Esophagus squamous epithelium (tissue), 5 donors: ENCODE measurements at places on chromosomes 3 and 15.

- no peaks in the 10 kb centered on the region for H3K4me1 ChIP-seq
- no peaks in the 10 kb centered on the region for H3K27me3 ChIP-seq
- no peak overlapping the region for H3K27ac ChIP-seq
- no peaks in the 10 kb centered on the region for H3K36me3 ChIP-seq
- no peak for DNase-seq
These were observed 47.0 kb upstream of the LHFPL4 start for GRCh38 chr3:9600597-9600996.

GRCh38 chr3:88707837-88708236 is 399.6 kb upstream of the EPHA3 start:
- DNase-seq: no peak
- no peaks in the 10 kb centered on the region for H3K4me1 ChIP-seq
- H3K36me3 ChIP-seq: no peaks in the 10 kb centered on the region
- no peak overlapping the region for H3K4me3 ChIP-seq
- no peaks in the 10 kb centered on the region for H3K27me3 ChIP-seq
- H3K27ac ChIP-seq: no peak overlapping the region

GRCh38 chr3:69490971-69491370 is 105.1 kb upstream of the FRMD4B start:
- H3K27me3 ChIP-seq: no peaks in the 10 kb centered on the region
- no peak for DNase-seq
- no peak overlapping the region for H3K4me3 ChIP-seq
- no peaks in the 10 kb centered on the region for H3K36me3 ChIP-seq
- H3K27ac ChIP-seq: no peak overlapping the region

- no peak for DNase-seq
- no peaks in the 10 kb centered on the region for H3K27me3 ChIP-seq
- H3K27ac ChIP-seq: no peak overlapping the region
- no peak overlapping the region for H3K4me3 ChIP-seq
These were observed 462.0 kb downstream of the GBE1 start for GRCh38 chr3:81299481-81299880.

- peaks cover 14% of the 10 kb centered on the region for H3K27me3 ChIP-seq
- no peak overlapping the region for H3K4me3 ChIP-seq
- H3K4me1 ChIP-seq: no peaks in the 10 kb centered on the region
- no peaks in the 10 kb centered on the region for H3K36me3 ChIP-seq
- DNase-seq: no peak
These were observed 57.3 kb upstream of the SEC13 start for GRCh38 chr3:10378246-10378645.

DNA sequence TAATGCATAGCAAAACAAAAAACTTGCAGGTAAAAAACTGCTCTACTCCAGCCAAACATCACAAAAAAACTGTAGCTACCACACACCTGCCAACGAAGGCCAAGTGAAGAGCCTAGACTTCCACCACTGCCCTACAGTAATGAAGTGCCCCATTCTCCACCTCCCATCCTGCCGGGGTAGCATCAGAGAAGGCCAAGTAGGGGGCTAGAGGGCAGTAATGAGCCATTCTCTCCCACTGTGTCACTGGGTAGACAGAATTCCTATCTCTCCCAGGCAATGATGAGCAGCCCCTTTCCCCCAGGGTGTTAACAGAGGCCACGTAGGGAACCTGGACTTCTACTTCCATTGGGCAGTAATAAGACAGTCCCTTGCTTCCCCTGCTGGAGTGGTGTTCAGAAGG is 9.5 kb downstream of the SEC22C start:
- no peak overlapping the region for H3K4me3 ChIP-seq
- no peaks in the 10 kb centered on the region for H3K4me1 ChIP-seq
- no peaks in the 10 kb centered on the region for H3K27me3 ChIP-seq
- no peak overlapping the region for H3K27ac ChIP-seq

- H3K4me1 ChIP-seq: no peaks in the 10 kb centered on the region
- no peak overlapping the region for H3K27ac ChIP-seq
- no peak overlapping the region for H3K4me3 ChIP-seq
- no peaks in the 10 kb centered on the region for H3K27me3 ChIP-seq
These were observed 85.0 kb downstream of the OSBPL10 start for GRCh38 chr3:31896026-31896425.

DNA sequence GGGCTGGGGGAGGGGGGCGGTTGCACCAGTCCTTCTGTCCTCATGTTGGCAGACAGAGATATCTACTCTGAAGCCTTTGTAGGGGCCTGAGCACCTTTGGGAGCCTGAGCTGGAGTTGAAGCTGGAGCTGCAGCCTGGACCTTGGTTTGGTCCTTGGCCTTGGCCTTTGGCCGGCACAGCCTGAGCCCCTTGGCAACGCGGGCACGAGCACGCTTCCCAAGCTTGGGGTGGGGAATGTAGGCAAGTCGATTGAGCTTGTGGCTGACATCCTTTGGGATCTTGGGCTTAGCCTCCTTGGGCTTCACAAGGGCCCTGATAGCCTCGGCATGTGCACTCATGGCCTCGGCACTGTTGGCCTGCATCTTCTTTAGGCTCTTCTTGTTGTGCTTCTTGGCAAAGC is 8.1 kb upstream of the ST6GAL1 start:
- DNase-seq: no peak
- peaks cover 93% of the 10 kb centered on the region for H3K27me3 ChIP-seq

DNA sequence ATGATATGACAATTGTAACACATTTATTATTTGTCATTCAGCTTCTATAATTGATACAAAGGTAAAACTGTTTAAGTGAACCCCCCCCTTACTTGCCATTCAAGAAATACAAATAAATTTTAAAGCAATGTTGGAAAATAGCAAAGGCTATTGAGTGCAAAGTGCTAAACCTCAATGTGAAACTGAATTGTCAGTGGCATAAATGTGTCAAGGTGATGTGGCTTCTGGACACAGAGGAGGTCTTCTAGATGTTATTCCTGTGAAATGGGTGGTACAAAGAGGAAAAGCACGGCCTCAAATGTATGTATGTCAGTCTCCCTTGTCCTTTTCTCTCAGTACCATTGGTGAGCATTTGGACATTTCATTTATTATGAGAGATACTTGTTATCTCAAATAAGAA is 149.4 kb downstream of the MCTP2 start:
- no peaks in the 10 kb centered on the region for H3K4me1 ChIP-seq
- no peak overlapping the region for H3K27ac ChIP-seq
- DNase-seq: no peak
- H3K36me3 ChIP-seq: no peaks in the 10 kb centered on the region
- H3K27me3 ChIP-seq: no peaks in the 10 kb centered on the region
- H3K4me3 ChIP-seq: no peak overlapping the region

GRCh38 chr3:100443690-100444089 is 42.4 kb downstream of the LNP1 start:
- no peak for DNase-seq
- H3K36me3 ChIP-seq: no peaks in the 10 kb centered on the region
- H3K27ac ChIP-seq: no peak overlapping the region
- H3K27me3 ChIP-seq: no peaks in the 10 kb centered on the region
- no peak overlapping the region for H3K4me3 ChIP-seq

GRCh38 chr3:143850877-143851276 is 2.6 kb upstream of the SLC9A9 start:
- H3K36me3 ChIP-seq: no peaks in the 10 kb centered on the region
- peak overlapping the region; percentile 60 for H3K27ac ChIP-seq
- no peaks in the 10 kb centered on the region for H3K27me3 ChIP-seq
- peaks cover 69% of the 10 kb centered on the region for H3K4me1 ChIP-seq

DNA sequence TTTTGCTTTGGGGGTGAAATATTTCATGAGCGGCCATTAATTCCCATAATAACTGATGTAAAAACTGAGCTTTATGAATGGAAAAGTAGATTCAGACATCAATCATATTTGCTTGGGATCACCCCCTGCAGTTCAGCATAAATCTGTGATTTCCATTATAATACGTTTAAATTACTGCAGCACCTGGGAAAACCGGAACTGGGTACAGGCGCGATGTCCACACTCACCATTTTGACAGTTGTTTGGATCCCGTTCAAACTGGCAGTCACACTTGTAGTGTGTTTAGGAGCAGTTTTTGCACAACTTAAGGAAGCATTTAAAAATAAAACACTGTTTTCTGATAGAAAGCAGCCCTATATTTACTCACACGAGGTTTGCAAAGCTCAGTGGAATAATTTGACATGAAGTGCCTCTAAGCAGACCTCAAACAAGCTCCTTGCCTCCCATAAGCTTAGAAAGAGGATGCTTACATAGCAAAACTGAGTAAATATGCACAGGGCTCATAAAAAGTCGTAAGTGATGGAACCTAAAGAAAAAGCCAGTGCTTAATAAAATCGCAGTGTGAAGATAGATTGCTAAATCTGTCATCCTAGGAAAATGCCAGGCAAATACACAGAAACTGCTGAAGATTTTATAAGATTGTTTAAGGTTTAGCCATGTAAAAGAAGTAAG is 377.6 kb downstream of the PTPRG start:
- no peak overlapping the region for H3K27ac ChIP-seq
- no peaks in the 10 kb centered on the region for H3K36me3 ChIP-seq
- no peak for DNase-seq

GRCh38 chr3:70614111-70614510 is 301.7 kb upstream of the MDFIC2 start:
- DNase-seq: no peak
- H3K27ac ChIP-seq: no peak overlapping the region
- H3K4me3 ChIP-seq: no peak overlapping the region
- no peaks in the 10 kb centered on the region for H3K27me3 ChIP-seq
- no peaks in the 10 kb centered on the region for H3K4me1 ChIP-seq

DNA sequence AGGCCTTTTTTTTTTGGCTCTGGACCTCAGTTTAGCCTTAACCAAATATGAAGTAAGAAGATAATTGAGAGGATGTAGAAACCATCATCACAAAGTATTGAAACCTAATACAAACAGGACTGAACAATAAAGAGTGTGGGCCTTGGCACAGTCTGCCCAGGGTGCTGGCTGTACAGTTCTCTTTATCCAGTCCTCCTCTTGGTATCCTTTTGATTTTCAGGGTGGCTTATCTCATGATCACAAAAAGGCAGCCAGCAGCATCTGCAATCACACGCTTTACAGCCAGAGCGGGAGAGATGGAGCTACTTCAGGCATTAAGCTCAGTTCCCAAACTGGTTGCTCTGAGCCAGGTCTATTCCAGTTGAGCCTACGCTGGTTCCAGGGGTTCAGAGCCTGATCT is 239.7 kb downstream of the RPLP1 start:
- H3K36me3 ChIP-seq: no peaks in the 10 kb centered on the region
- H3K27me3 ChIP-seq: no peaks in the 10 kb centered on the region
- H3K4me3 ChIP-seq: no peak overlapping the region
- H3K27ac ChIP-seq: no peak overlapping the region
- no peak for DNase-seq

DNA sequence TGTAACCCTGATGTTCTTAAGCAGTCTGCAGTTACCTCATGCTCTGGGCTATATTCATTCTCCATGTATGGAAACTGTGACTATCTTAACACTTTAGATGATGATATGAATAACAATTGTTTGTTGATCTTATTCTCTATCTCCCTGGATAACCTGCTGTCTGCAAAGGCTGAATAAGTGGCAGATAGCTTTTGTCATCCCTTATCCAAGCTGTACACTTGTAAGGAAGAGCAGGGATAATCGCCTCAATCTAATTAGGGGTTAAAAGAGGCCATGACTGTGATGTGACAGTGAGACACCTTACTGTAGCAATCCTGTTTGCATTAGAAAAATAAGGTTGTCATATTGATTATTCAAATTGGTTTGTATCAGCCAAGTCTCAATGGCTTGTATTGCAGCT is 123.9 kb downstream of the RSRC1 start:
- no peak overlapping the region for H3K27ac ChIP-seq
- no peaks in the 10 kb centered on the region for H3K36me3 ChIP-seq
- no peaks in the 10 kb centered on the region for H3K4me1 ChIP-seq
- DNase-seq: no peak
- no peak overlapping the region for H3K4me3 ChIP-seq
- H3K27me3 ChIP-seq: no peaks in the 10 kb centered on the region

DNA sequence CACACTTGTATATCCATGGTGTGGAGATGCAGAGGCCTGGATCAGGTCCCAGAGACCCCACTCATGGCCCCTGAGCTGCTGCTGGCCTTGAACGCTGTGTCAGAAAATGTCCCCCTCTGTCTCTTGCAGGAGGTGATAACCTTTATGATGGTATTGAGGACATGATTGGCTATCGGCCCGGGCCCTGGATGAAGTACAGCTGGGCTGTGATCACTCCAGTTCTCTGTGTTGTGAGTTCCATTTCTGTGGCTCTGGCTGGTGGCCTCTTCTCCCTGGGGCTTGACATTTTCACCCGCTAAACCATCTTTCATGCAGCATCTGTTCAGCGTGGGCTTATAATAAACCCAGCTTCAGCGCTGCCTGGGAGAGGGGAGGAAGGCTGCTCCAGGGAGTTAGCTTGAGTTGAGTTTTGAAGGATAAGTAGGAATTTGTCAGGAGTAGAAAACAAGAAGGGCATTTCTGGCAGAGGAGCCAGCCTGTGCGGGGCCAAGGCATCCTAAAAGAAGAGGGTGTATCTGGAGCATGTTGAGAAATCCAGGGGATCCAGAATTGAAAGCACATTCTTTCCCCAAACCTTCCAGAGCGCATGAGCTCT is 61.1 kb downstream of the GRIP2 start:
- peaks cover 15% of the 10 kb centered on the region for H3K36me3 ChIP-seq
- H3K27ac ChIP-seq: no peak overlapping the region
- no peak overlapping the region for H3K4me3 ChIP-seq

DNA sequence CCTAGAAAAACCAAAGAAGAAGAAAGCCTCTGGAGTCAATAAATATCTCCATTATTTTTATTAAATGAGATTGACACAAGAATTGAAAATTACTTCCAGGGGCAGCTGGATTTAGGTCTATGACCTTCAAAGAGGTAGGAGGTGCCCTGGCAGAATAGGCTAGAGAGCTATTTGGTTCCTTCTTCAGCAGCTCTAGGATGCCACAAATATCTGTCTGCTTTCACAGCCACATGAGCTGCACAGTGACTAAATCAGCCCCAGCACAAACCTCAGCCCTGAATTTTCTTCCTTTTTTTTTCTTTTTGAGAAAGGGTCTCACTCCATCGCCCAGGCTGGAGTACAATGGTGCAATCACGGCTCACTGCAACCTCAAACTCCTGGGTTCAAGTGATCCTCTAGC is 223.5 kb downstream of the ABHD5 start:
- H3K36me3 ChIP-seq: no peaks in the 10 kb centered on the region
- H3K4me3 ChIP-seq: no peak overlapping the region
- DNase-seq: no peak
- H3K4me1 ChIP-seq: no peaks in the 10 kb centered on the region
- H3K27me3 ChIP-seq: peaks cover 10% of the 10 kb centered on the region
- H3K27ac ChIP-seq: no peak overlapping the region

DNA sequence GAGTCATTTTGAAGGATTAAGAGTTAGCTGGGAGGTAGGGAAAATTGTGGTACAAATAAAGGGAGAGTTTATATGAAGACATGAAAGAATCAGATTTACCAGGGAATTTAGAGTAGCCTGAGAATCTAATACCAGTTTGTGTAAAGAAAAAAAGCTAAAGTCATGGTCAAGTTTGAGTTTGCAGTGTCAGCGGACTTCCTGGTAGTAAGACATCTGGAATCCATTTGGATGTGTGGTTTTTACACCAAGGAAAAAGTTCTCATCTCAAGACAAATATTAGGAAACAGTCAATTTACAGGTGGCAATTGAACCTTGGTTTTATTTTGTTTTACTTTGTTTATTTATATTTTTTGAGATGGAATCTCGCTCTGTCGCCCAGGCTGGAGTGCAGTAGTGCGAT is 1.5 kb upstream of the P2RY12 start:
- no peak overlapping the region for H3K4me3 ChIP-seq
- DNase-seq: no peak
- no peaks in the 10 kb centered on the region for H3K27me3 ChIP-seq
- no peak overlapping the region for H3K27ac ChIP-seq
- H3K4me1 ChIP-seq: no peaks in the 10 kb centered on the region
- no peaks in the 10 kb centered on the region for H3K36me3 ChIP-seq

- H3K4me3 ChIP-seq: no peak overlapping the region
- H3K36me3 ChIP-seq: no peaks in the 10 kb centered on the region
These were observed 210.0 kb upstream of the PEX5L start for GRCh38 chr3:180246688-180247195.

- H3K27ac ChIP-seq: no peak overlapping the region
- H3K4me1 ChIP-seq: peaks cover under 1% of the 10 kb centered on the region
- no peaks in the 10 kb centered on the region for H3K27me3 ChIP-seq
- no peaks in the 10 kb centered on the region for H3K36me3 ChIP-seq
These were observed 54.8 kb downstream of the ZBTB20 start for GRCh38 chr3:115092220-115092791.
